ENCODE measurements at places on chromosomes 1 and 21.

DNA sequence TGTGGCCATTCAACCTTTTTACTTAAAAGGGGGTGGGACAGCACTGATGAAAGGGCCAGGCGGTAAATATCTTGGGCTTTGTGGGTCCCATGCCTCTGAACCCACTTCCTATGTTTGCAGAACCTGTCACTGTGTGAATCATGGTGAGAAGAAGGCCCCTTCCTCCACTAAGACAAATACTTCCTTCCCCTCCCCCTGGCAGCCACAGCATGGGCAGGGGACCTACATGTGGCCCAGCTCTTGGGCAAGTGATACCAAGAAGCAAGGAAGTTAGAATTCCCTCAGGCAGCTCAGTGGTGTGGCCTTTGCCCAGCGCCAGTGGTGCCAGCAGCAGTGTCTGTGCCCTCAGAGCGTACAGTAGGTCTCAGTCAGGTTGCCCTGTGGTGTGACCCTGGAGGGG, 168.6 kb downstream of the TRIM33 start:
- DNase-seq, result no peak

GRCh38 chr1:244460197-244460596, 876 bp upstream of the CATSPERE start:
- no peak for DNase-seq

DNA sequence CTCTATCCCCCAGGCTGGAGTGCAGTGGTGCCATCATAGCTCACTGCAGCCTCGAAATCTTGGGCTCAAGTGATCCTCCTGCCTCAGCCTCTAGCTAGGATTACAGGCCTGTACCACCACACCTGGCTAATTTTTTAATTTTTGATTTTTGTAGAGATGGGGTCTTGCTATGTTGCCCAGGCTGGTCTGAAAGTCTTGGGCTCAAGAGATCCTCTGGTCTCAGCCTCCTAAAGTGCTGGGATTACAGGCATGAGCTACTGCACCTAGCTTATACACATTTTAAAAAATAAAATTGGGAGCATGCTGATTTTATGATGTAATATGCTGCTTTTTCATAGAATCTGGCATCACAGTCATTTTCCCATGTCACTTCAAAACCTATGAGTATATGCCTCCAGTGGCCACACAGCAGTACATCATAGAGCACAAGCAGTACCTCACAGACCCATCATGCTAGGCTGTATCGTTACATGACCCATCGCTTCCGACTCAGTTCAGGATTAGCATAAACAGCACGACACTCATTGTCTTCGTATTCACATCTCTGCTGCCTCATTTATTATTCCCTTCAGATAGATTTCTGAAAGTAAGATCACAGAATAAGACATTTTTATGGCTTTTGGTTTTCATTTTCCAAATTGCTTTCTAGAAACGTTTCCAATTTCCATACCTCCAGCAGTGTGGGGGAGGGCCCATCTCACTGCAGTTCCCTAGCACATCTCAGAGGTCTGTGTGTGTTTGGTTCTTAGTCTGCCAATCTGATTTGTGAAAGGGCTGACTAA, 35.9 kb upstream of the CCSAP start:
- DNase-seq, result no peak

GRCh38 chr1:14791654-14792053, 193.2 kb downstream of the KAZN start:
- DNase-seq, result no peak

DNA sequence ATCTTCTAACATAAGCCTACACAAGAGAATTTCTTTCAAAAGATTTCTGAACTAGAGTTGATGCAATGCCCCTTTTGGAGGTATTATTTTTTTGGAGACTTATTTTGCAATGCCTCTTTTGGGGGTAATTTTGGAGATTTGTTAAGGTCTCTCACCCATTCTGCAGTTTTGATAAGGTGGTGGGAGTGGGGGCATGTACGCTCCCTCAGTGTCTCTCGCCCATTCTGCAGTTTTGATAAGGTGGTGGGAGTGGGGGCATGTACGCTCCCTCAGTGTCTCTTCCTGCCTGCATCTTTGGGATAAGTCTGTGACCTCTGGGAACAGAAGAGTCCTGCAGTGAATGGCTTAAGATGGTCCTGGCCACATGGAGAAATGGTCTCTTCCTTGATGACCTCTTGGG, 312.2 kb downstream of the ZP4 start:
- DNase-seq, result no peak

- DNase-seq, result no peak
Observed at GRCh38 chr1:66374561-66375111, 159.3 kb upstream of the SGIP1 start.

GRCh38 chr1:8003438-8004112, 22.5 kb downstream of the ERRFI1 start:
- DNase-seq, result no peak

DNA sequence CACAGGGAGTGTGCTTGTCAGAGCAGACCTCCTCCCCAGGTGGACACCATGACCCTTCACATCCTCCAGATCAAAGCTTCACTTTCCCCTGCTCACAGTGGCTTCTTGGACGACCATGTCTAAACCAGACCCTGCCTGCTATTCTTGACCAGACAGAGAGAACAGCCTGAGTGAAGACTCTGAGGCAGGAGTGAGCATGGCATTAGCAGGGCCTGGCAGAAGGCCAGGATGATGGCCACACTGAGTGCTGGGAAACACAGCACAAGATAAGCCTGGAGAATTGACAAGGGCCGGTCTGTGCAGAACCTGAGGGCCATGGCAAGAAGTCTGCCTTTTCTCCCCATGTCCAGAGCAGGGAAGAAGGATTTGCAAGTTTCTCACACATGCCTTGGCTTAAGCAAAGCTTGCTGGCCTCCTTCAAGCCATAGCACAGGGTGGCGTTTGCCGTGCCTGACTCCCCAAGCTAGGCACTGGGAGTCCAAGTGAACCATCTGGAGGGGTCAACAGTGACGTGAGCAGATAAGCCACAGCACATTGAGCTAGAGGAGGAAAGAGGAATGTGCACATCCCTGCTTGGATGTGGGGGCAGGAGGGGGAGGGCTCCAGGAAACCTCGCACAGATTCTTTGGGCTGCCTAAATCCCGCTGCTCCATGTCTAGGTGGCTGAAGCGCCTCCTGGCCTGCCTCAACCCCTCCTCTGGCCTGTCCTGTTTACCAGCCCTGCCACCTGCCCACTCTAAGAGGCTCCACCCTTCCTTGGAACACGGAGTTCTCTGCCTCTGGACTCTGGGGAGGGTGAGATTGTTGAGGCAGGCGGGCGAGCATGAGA, 87.1 kb downstream of the CD58 start:
- DNase-seq, result no peak

GRCh38 chr1:205190845-205191577, 20.5 kb downstream of the DSTYK start:
- DNase-seq, result no peak

DNA sequence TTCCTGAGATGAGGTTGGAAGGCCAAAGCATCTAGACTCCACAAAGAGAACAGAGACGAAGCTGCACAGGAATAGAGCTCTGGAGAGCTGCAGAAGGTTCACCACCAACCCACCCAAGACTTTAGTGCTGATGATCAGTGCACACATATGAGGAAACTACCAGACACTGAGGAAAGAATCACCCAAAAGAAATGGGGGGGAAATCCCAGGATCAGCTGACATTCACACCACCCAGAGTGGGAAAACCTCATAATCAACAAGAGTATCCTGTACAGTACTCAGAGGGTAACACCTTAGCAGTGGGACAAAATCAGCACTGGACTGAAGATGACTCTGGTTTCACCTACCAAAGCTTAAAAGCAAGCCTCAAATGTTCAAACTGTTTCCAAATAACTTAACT, 36.4 kb downstream of the DENND1B start:
- DNase-seq, result no peak

- no peak for DNase-seq
Observed at GRCh38 chr1:151990856-151991198, 2.8 kb downstream of the S100A10 start.

- DNase-seq, result no peak
Observed at GRCh38 chr1:173749137-173749536, 34.4 kb downstream of the KLHL20 start.

GRCh38 chr1:201004732-201005131, 18.8 kb downstream of the KIF21B start:
- no peak for DNase-seq

GRCh38 chr1:8523666-8524206, 205.8 kb downstream of the SLC45A1 start:
- no peak for DNase-seq

All from HFF-Myc (cell line).